ENCODE measurements at places on chromosomes 2 and 18.

DNA sequence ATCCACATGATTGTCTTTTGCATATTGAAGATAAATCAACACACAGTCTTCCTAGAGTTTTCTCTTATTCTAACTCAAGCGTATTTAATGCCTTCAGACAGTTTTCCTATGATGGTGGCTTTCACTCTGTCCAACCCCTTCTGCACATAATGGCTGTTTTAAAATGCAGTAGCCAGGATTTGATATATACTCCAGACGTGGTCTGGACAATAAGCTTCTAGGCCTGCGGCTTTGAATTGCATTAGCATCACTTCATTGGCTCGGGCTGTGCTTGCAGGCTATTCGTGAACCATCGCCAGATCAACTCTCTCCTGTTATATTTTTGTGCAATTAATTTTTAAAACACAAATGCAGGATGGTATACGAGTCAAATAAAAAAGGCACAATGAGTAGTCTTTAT lies 235.3 kb downstream of the BCL2 start:
- no peak for DNase-seq

DNA sequence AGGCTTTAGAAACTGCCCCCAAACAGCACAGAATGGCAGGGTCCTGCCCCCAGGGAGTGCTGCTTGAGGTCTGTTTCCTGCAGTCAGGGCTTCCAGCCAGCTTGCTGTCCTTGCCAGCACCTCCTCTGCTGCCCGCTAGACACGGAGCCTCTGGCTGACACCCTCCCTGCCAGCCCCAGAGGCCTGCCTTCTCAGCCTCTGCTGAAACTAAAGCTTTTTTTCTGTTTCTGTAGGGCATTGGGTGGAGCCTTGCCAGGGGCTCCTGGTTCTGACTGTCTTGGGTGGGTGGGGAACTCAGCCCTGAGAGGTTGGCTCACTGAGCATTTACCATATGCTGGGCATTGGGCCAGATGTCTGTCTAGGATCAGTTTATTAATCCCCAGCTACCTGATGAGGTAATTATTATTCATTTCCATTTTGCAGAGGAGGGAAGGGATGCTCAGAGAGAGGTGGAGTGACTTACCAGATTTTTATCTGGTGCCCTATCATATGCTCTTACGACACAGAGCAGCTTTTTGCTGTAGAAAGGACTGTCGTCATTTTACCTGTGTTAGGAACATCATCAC lies 35.4 kb downstream of the INPP4A start:
- no peak for DNase-seq

GRCh38 chr18:74533666-74534065 lies 634 bp upstream of the CNDP1 start:
- DNase-seq = no peak

- no peak for DNase-seq
Measured at GRCh38 chr2:2026252-2026831, 282.0 kb upstream of the PXDN start.

- DNase-seq = no peak
Measured at GRCh38 chr18:41391616-41392595, 563.1 kb upstream of the PIK3C3 start.

All from stimulated activated CD8-positive, alpha-beta memory T cell treated with anti-CD3 and anti-CD28 coated beads, Interleukin-7, amount 100 ng/mL, for 1 hour (primary cell).